ENCODE measurements at places on chromosomes 3 and 15.

DNA sequence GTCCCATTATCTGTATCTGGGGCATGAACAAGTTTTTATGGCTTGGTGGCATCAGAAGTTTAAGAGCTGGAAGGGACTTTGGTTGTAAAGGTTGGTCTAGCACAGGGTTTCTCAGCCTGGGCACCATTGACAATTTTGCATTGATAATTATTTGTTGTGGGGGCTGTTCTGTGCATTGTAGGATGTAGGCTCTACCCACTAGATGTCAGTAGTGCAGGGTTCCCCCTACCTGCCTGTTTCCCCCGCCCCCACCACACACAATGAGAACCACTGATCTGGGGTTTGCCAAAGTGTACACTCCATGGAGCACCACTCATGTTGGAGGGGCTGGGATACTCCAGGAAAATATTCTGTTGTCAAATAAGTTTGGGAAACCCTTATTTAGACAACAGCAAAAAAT lies 42.7 kb downstream of the PLCL2 start:
- DNase-seq: no peak

DNA sequence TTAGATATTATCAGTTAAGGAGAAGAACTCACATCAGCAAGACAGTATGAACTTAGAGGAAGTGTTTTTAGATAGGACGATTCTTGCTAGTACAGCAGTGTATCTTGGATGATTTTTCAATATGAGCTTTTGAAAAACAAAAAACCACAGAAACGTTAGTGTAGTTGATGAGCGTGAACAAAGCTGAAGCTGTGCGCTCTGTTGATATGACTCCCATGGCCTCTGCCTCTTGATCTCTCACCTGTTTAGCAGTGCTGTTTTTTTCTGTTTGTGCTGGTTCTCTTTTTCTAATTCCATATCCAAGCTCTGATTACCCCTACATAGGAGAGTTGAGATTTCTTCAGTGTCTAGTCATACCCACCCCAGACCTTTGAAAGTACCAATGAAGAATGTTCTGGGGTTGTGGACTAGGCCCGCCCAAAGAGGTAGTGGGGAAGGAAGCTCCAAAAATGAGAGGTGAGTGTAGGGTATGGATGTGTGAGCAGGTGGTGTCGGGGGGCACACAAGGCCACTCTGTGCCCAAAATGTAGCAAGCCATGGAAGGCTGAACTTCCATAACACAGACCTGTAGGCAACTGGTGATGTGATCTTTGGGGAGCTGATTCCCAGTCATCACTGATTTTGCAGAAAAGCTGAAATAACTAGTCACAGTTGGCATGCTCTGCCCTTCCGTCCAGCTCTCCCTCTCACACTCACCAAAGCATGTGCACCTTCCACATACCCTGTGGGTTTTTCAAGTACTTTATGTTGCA lies 20.0 kb upstream of the CMTM7 start:
- no peak for DNase-seq

GRCh38 chr3:1082108-1082507 lies 10.7 kb upstream of the CNTN6 start:
- DNase-seq: no peak

- DNase-seq: peak; percentile 64
These were observed 34.3 kb downstream of the CCR3 start for GRCh38 chr3:46276497-46277099.

DNA sequence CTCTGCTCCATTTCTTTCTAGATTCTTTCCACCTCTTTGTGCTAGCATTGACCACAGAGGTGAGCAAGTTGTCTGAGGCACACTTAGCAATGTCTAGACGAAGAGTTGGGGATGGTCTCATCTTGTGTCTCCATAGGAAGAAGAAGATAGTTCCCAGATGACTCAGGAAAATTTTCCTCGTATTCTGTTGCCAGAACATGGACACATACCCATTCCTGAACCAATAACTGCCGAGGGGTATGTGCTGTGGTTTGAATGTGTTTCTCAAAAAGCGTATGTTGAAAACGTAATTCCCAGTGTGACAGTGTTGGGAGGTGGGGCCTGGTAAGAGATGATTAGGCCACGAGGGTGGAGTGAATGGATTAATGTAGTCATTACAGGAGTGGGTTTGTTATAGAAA lies 107.5 kb upstream of the GALNT15 start:
- DNase-seq: no peak

DNA sequence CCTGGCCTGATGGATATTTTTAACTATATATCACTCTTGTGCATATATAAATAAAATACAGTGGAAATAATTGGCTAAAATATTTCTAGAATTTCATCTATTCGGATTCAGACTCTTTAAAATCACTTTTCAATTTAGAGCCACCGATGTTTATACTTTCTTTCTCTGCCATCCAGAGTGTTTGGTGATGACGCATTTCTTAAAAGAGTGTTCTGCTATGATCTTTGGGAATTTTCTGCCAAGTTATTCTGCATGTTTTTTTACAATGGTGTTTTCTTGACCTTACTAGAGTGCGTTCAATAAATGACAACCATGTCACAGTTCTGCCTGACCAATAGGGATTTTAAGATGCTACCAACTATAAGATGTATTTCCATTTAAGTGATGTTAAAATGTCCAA lies 30.2 kb downstream of the PPP2R3A start:
- no peak for DNase-seq

DNA sequence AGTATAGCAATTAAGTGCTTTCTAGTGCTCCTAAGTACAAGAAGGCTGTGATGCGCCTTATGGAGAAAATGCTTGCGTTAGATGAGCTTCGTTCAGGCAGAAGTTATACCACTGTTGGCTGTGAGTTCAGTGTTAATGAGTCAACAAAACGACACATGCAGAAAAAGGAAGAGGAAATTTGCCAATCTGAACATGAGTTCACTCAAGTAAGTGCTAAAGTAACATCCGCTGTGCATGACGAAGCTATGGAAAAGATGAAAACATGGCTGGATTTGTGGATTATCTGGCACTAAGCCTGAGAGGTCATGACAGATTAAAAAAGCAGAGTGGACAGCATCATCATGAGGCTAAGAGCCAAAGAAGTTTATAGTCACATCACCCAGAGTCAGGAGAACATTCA lies 36.9 kb downstream of the SH3BP5 start:
- no peak for DNase-seq

DNA sequence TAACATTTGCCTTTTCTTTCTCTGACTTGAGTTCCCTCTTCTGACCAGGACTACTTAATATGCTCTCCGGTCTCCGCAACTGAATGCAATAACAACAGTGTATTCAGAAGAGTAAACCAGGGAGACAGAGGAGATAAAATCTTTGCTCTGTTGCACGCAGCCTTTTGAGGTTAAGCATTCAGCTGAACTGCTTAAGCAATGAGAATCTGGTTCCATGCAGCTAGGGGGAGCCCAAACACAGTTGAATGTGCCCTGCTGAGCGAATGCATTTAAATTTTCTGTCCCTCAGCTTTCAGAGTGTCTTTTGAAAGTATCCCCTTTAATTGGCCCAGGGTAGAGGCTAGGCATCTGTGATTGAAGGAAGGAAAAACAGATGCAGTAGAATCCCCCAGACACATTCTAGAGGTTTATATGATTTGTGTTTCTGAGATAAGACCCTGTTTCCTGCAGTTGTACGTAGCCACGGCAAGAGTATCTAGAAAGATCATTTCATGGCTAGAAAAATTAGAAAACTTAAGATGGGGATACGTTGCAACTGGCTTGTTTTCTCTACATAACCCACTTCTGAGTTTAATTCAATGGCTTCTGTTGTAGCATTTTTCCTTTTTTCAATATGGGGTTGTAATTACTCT lies 309.6 kb downstream of the TUSC7 start:
- no peak for DNase-seq

All from stimulated activated CD8-positive, alpha-beta memory T cell treated with anti-CD3 and anti-CD28 coated beads, Interleukin-7, amount 100 ng/mL, for 48 hours (primary cell).